Endothelial cell (in vitro differentiated cells): ENCODE measurements at places on chromosomes 3 and 15.
A peak's percentile ranks its signal among the peaks of the same experiment; 100 is the strongest.

DNA sequence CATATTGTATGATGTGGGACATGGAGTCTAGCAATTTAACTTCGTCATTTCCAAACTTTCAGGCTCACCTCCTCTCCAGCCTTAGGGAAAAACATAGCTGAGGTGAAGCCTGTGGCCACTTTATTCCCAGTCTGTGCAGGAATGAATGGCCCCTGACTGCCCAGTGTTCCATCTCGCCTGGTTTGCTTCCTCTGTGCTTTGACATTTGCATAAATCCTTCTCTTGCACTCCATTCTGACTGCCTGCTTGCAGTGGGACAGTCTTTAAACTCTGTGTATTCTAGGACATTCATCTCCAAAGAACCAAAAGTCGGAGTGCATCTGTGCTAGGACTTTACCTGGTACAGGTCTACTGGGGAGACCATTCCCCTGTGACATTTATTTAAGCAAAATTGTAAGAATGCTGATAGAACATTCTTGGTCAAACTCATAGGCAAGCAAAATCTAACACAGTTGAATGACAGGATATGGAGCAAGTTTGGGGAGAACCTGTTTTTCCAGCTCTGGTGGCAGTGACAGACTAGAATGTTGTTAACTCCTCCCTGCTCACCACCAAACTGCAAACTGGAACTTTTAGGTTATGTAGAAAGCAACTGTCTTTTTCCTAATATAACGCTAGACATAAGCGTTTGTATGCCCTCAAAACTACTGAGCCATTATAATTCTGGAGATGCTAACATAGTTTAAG lies 22.1 kb downstream of the TMED3 start:
- no peak for DNase-seq

DNA sequence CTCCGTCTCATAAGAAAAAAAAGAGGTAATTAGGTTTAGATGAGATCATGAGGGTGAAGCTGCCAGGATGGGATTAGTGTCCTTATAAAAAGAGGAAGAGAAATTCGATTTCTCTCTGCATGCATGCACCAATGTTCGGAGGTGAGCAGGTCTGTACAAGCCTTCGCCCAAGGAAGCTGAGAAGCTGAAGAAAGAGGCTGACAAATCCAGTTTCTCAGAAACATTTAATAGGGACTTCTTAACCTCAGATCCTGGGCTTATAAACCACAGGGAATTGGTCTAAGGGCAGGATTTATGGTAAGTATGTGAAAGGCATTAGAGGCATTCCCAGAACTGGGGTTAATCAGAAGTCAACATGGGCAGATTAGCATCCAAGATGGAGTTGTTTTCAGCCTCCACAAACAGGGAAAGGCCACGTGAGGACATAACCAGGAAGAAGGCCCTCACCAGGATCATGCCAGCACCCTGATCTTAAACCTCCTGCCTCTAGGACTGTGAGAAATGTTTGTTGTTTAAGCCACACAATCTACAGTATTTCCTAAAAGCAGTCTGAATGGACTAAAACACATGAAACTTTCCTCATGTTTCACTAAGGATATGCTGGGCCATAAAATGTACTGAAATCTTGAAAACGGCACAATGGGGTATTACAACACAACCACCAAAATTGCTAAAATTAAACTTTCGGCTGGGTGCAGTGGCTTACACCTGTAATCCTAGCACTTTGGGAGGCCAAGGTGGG lies 11.3 kb downstream of the SHISA5 start:
- DNase-seq, result no peak

DNA sequence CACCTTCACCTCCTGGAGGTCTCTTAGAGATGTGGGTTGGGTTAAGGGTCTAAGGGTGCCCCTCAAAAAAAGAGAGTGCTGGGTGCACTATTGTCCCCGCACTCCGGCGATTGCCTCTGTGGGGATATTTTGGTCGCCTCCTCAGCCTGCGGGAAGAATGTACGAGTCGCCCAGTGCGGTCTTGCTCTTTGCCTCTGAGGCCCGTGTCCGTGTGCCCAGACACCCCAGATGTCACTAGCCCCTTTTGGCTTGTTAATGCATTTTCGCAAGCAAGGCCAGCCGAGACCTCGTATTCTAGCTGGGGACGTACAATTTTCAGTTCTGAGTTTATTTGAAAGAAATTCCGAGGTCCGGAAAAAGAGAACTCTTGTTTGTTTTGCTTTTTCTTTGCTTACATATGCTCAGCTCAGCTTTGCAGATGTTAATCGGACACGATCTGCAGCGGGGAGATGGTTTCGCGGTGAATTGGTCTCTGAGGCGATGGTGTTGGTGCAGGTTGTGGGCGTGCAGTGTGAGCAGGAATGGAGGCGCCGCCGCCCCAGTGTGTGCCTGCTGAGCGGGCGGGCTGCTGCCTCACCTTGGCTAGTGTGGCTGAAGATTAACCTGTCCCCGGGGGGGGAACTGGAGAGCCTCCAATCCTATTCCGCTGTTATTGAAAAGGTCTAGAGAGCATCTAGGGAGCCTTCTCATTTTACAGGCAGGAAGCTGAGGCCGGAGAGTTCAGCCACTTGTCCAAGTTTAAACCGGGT lies 1.4 kb downstream of the ST6GAL1 start:
- peak; percentile 31 for DNase-seq

DNA sequence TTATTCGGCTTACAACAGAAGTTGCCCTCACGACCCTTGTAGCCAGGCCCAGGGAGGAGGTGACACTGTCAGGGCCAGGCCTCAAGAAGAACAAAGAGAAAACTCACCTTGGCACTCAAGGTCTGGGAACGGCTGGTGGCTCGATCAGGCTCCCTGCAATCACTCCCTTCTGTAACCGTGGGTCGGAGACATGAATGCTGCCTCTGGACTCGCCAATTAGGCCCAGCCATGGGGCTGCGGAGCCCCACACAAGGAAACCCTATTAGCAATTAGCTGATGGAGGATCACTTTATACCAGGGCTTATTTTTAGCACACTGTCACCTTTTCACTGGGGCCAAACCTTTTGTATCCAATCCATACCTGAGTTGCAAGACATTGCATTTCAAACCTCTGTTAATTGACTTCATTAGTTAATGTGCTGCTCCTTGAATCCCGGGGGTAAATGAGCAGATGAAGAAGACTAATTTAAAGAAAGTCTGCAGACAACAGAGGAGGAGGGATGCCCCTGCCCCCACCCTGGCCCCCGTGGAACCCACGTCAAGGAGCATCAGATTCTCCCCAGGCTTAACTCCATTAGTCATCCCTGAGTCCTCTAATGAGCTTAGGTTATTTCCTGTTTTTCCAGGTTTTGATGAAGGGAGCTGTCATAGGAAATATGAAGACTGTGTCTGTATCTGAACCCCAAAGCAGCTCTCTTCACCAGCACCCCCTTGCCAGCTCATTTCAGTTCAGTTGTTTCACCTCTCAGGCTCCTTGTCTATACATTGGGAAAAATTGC lies 255.3 kb downstream of the RORA start:
- no peak for DNase-seq

DNA sequence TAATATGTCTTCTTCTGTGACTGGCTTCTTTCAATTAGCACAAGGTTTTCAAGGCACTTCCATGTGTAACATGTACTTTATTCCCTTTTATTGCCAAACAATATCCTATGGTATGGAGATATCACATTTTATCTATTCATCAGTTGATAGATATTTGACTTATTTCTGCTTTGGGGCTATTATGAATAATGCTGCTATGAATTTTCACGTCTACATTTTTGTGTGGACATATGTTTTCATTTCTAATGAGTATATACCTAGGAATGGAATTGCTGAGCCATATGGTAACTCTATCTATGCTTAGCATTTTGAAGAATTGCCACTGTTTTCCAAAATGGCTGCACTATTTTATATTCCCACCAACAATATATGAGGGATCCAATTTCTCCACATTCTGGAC lies 3.6 kb upstream of the AGTR1 start:
- no peak for DNase-seq

DNA sequence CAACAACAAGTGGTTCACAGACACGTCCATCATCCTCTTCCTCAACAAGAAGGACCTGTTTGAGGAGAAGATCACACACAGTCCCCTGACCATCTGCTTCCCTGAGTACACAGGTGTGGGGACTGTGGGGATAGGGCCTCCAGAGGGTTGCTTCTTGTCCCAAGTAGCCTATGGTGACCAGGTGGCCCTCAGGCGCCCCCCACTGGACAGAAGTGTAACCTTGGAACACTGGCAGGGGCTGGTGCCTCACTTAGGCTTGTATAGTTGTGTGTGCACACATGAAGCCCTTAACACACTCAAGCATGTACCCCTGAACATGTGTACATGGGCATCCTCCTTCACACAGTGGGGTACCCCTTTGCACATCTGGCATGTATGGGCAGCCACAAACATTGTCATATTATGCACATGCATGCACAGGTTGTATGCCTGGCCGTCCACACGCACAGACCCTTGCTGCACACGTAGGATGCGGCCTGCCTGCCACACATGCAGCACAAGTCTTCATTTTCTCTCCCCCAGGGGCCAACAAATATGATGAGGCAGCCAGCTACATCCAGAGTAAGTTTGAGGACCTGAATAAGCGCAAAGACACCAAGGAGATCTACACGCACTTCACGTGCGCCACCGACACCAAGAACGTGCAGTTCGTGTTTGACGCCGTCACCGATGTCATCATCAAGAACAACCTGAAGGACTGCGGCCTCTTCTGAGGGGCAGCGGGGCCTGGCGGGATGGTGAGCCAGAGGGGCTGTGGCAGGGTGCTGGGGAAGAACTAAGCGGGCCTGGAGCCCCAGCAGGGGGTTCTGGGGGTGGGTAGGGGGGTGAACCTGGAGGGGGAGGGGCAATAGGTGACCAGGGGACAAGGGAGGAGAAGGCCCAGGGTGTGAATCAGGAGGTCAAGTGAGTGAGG lies 11.7 kb upstream of the SEMA3B start:
- DNase-seq, result peak; percentile 70

DNA sequence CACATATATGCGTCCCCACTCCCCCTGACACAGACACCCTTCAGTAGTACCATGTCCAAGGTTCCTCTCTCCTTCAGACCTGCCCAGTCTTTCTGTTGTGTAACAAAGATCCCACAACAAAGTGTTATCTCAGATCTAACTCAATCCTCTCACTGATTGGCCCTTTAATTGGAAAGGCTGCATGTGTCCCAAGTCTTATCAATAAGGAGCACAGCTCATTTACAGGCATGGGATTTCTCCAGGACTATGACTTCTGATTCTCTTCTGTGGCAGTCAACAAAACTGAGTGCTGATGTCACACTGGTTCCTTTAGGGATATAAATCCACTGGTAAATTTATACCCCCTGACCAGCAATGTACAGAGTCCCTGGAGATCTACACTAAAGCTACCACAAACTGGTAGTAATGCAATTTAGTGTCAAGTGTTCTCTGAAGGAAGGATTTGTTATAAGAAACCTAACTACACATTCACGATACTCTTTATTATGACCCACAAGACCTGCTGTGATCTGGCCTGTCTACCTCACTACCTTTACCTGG lies 28.1 kb downstream of the CLK3 start:
- no peak for DNase-seq

- no peak for DNase-seq
Measured at GRCh38 chr15:101613130-101614000, 38.8 kb downstream of the TM2D3 start.

- no peak for DNase-seq
Measured at GRCh38 chr15:60044636-60045270, 40.6 kb downstream of the FOXB1 start.

DNA sequence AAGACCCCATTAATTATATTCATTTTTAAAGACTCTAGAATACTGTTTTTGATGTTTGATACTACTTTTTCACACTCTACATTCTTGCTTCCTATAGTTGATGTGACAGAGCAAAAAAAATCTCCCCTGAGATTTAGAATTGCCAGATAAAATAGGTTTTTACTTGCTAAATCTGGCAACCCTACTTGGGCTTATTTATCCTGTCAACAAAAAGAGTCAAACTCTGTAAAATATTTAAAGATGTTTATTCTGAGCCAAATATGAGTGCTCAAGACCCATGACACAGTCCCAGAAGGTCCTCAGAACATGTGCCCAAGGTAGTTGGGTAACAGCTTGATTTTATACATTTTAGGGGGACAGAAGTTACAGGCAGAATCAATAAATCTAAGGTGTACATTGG lies 72.3 kb downstream of the DAPK2 start:
- DNase-seq, result no peak

DNA sequence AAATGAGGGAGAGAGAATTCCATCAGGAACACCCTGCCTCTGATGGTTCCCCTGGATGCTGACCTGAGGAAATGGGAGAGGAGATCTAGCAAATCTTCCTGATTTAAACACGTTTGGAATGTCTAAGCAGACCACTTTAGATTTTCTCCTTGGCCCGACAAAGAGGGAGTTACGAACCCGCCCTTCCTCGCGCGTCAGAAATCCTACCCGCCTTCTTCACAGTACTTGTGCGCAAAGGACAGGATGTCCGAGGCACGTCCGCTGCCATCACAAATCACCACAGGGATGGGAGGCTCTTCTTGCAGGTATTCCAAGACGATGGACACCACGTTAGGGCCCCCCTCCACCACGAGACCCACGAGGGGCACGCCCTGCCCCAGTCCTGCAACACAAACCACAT lies 38.6 kb downstream of the TRPM1 start:
- no peak for DNase-seq

DNA sequence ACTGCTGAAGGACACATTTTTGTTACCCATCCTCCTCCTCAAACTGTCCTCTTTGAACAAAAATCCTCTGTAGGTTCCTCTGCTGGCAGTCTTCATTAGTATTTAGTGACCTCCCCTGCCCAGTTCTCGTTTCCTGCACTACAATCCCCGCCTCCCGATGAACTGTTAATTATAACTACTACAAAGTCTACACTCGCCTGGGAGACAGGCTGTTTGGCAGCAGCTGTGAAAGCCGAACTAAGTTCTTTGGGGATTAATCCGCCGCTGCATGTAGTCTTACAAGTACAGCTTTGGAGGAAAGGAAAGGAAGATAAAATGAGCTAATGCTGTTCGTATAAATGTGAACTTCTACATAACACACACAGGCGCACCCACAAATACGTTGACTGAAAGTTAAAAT lies 160.0 kb upstream of the WNT5A start:
- no peak for DNase-seq

DNA sequence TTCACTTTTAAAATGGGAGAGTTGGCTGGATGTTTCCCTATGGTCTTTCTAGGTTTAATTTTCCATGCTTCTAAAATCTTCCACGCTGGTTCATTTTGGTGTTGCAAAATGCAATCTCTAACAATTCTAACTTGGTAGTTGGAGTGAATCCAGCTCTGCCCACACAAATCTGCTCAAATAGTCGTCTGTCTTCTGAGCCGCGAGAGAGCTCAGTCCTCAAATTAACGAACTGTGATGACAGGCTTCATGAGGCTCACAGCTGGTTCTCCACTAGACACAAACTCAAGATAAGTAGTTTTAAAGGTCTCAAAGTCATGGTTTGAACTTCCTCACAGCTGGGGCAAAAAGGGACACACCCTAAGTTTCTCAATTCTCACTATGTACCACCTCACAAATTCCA lies 178.6 kb upstream of the LYSMD4 start:
- DNase-seq, result no peak

- DNase-seq, result no peak
Measured at GRCh38 chr3:79361748-79362378, 405.9 kb downstream of the ROBO1 start.
